ENCODE measurements at places on chromosomes 2 and 18. TPM values are rescaled to one million over a fixed set of nuclear protein-coding genes. Genes with fewer than 3 reads are reported as not detected.

The CENPO gene
- total RNA-seq, result 45.3 TPM

The GALR1 gene
- not detected for total RNA-seq

The ACADL gene
- not detected for total RNA-seq

The NYAP2 gene
- not detected for total RNA-seq

The ALPP gene
- not detected for total RNA-seq
